ENCODE measurements at places on chromosomes 2 and 18.

DNA sequence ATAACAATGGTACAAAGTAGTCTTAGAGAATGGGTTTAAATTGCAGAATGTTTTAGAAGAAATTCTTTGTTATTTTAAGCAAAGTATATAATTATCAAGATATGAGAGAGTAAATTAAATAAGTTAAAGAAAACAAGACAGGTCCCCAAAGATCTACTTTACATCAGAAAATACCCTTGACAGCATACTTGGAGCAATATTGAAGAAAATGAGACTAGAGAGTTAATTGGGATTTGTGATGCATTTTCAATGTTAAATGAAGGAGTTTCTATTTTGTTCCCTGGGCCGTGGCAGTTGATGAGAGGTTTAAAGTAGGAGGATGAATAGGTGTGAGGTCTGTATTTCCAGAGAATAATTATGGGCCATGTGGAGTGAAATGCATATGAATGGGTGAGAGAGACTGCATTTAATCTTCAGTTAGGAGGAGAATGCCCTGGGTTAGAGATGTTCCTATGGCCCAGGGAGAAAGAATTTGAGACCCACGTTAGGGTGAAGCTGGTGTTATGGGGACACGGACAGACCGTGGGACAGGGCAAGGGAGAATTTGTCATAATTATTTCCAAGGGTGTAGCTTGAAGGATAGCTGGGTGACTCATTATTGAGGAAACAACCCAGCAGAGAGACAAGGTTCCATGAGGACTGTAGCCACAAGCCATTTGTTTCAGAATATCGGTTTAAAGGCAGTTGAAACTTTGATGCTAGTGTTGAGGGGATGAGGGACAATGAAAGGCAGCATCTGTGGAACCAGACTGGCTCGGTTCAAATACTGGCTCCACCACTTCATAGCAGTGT lies 22.7 kb downstream of the MGAT5 start:
- DNase-seq = no peak

- no peak for DNase-seq
These were observed 55.0 kb downstream of the RNF144A start for GRCh38 chr2:6972067-6972710.

- DNase-seq = no peak
These were observed 111.8 kb upstream of the GAREM1 start for GRCh38 chr18:32582455-32582854.

DNA sequence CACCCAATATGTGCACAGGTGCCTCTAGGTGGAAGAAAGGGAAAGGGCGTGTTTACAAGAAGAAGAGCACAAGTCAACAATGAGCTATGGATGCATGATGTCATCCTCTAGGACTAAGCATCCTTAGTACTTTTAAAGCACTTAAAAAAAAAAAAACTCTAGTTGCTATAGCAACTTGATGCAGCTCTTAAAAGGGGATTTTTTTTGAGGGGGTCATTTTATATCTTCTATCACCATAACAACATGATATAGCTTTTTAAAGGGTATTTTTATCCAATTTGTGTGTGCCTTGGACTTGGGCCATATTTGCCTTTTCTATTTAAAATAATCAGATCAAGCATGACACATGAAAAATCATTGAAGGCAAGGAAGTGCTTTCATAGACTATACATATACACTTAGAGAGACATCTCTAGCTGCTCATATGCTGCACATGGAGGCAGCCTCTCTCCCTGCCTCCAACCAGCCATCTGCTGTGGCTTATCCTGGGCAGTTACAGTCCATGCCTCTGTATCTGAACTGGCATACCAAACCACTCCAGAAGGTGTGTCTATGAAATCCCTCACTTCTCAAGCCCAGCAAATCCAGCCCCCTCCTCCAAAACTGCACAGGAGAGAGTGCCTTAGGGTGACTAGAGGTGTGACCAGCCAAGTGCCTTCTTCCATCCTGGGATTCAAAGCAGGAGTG lies 165.4 kb downstream of the MSH2 start:
- DNase-seq = peak; percentile 60

DNA sequence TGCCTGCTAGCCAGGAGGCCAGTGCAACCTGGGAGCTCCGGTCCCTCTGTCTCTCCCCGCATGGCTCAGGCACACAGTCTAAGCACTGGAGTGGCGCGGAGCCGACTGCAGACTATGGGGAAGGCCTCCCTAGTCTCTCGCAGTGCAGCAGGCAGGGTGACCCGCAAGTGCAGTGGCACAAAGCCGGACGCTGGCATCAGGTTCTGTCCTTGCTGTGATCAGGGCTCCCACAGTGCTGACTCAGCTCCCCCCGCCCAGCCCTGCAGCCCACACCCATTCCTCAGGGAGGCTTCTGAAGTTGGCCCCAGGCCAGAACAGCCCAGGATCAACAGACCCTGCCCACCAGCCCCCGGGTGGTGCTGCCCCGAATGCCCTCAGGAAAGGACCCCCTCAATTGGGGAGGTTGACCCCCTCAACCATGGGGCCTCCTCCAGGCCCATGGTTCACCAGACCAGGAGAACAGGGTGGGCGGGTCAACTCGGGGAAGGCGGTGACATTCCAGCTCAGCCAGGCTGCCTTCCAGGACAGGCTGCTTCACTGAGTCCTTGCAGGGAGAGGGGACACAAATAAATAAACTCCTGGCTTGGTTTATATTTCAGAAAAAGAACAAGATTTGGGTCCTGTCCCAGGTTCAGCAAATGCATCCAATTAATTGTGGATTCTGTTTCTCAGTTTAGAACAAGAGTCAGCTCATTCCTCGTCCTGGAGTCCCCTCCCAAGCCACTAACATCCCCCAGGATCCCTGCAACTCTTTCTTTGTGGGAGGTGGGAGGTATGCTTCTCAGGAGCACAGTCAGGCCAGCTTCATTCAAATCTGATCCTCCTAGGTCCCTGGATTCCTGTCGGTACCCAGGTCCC lies 12.2 kb downstream of the BIN1 start:
- no peak for DNase-seq

- peak; percentile 10 for DNase-seq
These were observed 45.4 kb downstream of the GORASP2 start for GRCh38 chr2:170974304-170974993.

GRCh38 chr2:75007819-75008218 lies 49.4 kb downstream of the POLE4 start:
- peak; percentile 4 for DNase-seq

DNA sequence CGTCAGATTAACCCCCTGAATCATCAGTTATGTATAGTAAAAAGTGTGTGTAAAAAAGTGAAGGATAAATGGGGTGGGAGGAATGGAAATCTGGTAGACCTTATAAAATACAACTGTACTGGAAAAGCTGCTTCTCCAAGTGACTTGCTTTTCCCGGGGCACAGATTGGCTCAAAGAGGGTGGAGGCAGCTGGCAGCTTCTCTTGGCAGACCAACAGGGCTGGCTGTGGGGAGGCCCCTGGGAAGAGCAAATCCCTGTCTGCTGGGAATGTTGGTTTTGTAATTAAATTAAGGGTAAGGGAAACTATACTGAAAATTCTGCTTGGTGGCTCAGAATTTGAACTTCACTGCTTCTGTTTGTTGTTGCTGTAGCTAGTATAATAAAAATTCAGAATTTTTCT lies 154.2 kb upstream of the DLX2 start:
- DNase-seq = peak; percentile 83

DNA sequence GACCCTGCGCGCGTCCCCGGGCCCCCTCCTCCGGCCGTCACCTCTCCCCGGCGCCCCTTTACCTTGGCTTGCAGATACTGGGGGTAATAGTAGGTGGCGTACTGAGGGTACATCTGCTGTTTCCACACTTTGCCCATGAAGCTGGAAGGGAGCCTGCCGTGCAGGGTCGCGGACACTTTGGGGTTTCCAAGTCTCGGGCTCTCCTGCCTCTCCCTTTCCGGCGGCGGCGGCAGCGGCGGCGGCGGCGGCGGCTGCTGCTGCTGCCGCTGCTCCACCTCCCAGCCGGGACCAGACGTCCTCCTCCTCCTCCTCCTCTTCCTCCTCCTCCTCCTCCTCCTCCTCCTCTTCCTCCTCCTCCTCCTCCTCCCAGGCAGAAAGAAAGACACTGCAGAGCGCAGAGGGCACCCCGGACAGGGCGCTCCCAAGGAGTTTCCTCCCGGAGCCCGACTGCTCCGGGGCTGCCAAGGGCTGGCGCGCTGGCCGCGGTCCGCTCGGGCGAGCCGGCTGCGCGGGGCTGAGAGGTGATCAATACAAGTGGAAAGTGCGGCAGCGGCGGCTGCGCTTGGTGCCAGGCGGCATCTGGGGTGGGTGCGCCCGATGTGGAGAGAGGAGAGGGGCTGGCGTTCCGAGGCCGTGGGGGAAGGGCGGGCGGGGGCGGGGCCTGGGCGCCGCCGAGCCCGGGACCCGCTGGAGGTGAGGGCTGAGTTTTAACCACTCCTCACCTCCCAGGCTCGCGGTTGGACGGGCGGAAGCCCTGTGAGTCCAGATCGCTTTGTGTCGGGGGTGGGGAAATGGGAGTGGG lies at the start of gene RBMS1:
RBMS1 (minus strand) TSS at position 581 of the 802 bp plus-strand sequence; CDS start at position 137, 444 bp downstream.
- no peak for DNase-seq

- no peak for DNase-seq
These were observed 20.9 kb upstream of the STEAP3 start for GRCh38 chr2:119202610-119203310.

- DNase-seq = no peak
These were observed 32.8 kb downstream of the SOCS6 start for GRCh38 chr18:70321616-70322015.

- no peak for DNase-seq
These were observed 392.9 kb downstream of the SETBP1 start for GRCh38 chr18:45073556-45073955.

DNA sequence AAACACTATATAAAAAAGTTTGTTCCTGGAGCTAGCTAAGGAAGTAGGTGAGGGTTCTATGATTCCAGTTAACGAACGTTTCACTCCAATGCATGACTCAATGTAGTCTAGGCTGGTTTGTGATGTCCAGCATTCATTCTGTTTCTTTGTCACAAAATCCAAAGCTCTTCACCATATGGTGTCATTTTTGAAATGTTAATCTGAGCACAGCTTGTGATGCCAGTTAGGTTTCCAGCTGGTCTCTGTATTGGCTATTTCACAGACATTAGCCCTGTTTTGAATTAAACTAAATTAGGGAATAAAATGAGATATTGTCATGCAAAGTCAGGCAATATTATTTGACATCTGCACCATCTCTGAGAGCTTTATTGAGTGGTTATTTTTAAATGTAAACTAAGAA lies 159.4 kb downstream of the RBM43 start:
- peak; percentile 66 for DNase-seq

- no peak for DNase-seq
These were observed 226.6 kb downstream of the OSR1 start for GRCh38 chr2:19131871-19132270.

GRCh38 chr2:46325182-46325928 lies 28.1 kb downstream of the EPAS1 start:
- DNase-seq = no peak

DNA sequence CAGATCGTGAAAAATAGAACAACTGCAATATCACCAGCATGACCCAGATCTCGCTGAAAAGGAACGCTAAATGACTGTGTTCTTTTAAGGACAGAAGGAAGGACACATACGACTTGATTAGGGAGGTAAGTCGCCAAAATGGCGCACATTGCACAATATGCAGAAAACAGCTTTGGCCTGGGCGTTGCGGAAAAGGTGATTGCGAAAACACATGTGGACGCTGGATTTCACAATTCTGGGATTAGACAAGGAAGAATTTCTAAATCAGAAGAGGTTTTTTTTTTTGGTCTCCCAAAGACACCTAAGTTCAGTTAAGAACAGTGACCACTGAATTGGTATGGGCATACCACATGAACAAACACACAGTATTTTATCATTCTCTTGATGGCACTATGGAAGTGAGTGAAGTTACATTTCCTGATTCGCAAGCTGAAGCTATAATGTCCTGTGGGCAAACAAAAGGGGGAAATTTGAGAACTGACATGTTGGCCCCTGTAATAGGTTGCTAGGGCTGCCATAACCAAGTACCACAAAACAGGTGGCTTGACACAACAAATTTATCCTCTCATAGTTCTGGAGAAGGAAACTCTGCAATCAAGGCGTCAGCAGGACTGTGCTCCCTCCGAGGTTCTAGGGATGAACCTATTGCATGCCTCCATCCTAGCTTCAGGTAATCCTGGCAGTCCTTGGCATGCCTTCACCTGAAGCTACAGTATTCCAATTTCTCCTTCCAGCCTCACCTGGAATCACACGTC lies 25.8 kb upstream of the ERICH2 start:
- DNase-seq = no peak

DNA sequence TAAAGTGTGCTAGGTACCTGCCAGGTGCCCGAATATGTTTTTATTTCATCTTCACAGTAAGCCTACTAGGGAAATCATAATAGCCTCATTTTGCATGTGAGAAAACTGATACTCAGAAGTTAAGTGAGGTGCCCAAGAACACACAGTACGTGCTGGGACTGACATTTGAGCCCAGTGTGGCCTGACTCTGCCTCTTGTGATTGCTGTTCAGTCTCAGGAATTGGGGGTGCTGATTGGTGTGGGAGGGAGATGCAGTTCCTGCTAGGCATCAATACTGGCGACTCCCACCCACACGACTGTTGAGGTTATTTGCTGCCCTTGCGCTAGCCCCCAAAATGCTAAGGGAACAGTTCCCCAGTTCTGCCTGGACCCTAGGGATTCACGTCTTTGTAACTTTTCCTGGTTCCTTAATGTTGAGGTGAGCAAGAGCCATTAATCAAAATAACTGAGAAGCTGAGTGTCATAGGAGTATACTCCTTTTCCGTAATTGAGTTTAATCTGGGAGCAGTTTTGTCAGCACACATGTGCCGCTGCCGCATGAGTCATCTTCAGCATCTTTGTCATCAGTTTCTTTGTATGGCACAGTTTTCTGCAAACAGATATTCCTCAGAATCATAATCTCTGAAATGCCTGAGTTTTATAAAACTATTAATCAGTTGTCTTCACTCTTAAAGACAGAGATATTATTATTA lies 120.7 kb downstream of the NCK2 start:
- DNase-seq = no peak

DNA sequence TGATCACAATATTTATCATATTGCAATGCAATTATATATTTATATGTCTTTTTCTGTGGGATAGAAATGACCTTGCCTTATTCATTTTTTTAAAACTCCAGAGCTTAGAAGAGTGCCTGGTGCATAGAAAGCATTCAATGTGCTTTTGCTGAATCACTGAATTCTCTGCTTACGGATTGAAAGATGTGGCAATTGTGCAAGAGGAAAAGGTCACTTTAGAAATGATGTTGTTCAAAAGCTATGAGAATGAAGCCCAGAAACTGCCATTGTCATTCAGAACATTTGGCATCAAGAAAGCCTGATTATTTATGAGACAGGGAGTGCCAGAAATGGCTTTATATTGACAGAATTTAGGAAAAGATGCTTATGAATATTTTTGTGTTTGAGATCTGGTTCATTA lies 678.6 kb upstream of the CDH2 start:
- no peak for DNase-seq

Measured in cerebellum (tissue), 4 donors.